ENCODE measurements at places on chromosomes 12 and 14. TPM values are rescaled to one million over a fixed set of nuclear protein-coding genes. Genes with fewer than 3 reads are reported as not detected.

DNA sequence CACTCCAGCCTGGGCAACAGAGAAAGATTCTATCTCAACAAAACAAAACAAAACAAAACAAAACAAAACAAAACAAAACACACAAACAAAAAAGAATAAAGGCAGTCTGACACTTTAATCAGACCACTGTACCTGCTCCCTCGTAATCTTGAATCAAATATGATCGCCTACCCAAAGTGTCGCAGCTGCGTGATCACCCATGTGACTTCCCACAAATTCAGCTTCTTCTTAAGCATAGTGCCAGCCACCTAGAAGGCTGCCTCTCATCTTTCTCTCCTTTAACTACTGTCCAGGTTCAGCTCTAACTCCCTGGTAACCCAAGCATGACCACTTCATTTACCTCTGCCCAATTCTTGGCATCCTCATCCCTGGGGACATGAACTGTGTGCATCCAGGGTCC is 37.4 kb downstream of the FMNL3 start:
- DNase-seq = no peak

DNA sequence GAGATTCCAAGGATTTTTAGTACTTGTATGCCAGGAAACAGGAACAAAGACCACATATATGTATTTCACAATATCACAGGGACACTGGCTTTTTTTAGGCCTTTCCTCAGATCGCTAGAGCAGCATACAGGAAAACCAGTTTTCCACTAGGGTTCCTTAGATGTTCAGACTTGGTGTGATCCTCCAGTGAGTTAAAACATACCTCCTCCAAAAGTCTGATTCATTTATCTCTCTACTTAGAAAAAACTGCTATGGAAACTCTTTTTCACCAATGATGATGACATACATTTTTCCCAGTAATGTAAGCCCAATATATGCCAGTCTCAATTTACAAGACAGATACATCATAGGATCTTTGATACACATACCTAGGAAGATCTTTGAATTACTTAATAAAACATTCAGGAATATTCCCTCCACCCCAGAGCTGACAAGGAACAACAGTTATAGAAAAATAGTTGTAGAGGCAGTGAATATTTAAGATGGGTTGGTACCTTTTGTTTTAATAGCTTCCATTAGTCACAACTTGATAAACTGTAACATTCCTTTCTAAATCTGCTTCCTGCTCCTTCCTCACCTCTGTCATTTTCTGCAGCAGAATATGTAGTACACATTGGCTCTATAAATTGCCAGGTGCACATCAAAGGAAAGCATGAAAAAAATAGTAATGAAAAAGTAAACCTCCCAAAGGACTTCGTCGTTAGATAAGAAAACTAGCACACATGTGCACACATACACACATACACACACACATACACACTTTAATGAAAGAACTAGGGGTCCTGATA is 27.5 kb downstream of the BCAT1 start:
- DNase-seq = no peak

The TAS2R20 gene
- polyA plus RNA-seq = 0.23 TPM

The OTUB2 gene
- polyA plus RNA-seq = 0.90 TPM

GRCh38 chr12:119178544-119179334 is at the start of gene HSPB8:
TSS of gene HSPB8 (plus strand) at chr12:119178931. CDS start at chr12:119179313, 382 bp downstream.
- no peak for DNase-seq

- no peak for DNase-seq
Measured at GRCh38 chr12:54390668-54391551, 6.4 kb upstream of the ZNF385A start.

The ALX1 gene
- not detected for polyA plus RNA-seq

GRCh38 chr12:3454780-3455179 is 36.2 kb upstream of the PRMT8 start:
- no peak for DNase-seq
